ENCODE measurements at places on chromosomes 2 and 18.

DNA sequence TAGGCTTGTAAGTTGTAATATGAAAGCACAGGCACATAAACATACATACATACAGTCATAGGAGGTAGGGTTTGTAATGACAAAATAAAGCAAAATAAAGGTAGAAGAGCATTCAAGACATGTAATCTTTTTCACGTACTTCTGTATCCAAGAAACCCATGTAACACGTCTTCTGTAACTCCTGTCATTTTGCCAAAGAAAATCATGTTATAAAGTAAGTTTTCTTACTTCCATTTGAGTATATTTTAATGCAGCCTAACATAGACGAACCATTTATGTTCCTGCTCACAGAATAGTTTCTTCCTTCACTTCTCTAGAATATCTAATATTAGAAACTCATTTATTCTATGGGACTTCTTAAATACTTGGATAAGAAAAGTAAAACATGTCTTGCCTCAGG, 1884.0 kb upstream of the CELF4 start:
- no peaks in the 10 kb centered on the region for H3K36me3 ChIP-seq
- H3K27me3 ChIP-seq: no peaks in the 10 kb centered on the region
- H3K4me3 ChIP-seq: no peak overlapping the region
- H3K27ac ChIP-seq: no peak overlapping the region
- DNase-seq: no peak

GRCh38 chr2:17122887-17123501, 395.2 kb downstream of the RAD51AP2 start:
- H3K27ac ChIP-seq: no peak overlapping the region
- H3K27me3 ChIP-seq: no peaks in the 10 kb centered on the region
- H3K36me3 ChIP-seq: no peaks in the 10 kb centered on the region
- DNase-seq: no peak

- H3K4me3 ChIP-seq: no peak overlapping the region
- no peaks in the 10 kb centered on the region for H3K36me3 ChIP-seq
- no peak for DNase-seq
Measured at GRCh38 chr2:96245609-96246390, 20.0 kb downstream of the TMEM127 start.

DNA sequence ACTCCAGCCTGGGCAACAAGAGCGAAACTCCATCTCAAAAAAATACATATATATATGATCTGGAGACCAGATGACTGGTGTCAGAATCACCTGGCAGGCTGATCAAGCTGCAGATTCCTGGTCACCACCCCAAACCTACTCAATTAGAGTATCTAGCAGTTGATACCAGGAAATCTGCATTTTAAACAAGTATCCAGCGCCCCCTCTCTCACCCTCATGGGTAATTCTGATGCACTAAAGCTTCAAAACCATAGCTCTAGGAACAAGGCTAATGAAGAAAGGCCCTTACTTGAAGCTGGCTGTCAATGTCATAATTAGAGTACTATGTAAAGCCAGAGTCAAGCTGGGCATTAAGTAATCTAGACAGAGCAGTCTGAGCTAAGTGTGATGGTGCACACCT, 25.0 kb upstream of the PCBP1 start:
- H3K27ac ChIP-seq: no peak overlapping the region
- no peaks in the 10 kb centered on the region for H3K27me3 ChIP-seq
- H3K4me3 ChIP-seq: no peak overlapping the region
- H3K36me3 ChIP-seq: peaks cover 7% of the 10 kb centered on the region
- no peaks in the 10 kb centered on the region for H3K4me1 ChIP-seq

GRCh38 chr2:201156036-201156435, 26.9 kb upstream of the CASP10 start:
- DNase-seq: no peak
- 0 out of 2 replicates have a peak, but pooled peaks cover 6% of the 10 kb centered on the region for H3K4me1 ChIP-seq
- no peak overlapping the region for H3K4me3 ChIP-seq
- H3K27ac ChIP-seq: no peak overlapping the region
- H3K27me3 ChIP-seq: no peaks in the 10 kb centered on the region

DNA sequence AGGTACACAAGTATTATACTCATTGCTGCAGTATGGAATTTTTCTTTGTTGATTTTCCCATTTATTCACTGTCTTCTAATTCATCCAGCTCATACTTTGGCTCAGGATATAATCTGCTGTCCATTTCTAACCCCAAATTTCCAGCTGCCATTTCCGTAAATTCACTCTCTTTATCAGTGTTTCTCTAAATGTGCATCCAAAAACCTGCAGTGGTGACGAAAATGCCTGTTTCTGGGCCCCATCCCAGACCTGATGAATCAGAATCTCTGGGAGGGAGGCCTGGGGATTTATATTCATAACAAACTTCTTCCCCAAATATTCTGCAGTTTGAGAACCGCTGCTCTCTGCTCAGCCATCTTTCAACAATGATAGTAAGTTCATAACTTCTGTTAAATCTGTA, 86.6 kb downstream of the VWC2L start:
- H3K4me1 ChIP-seq: no peaks in the 10 kb centered on the region
- H3K36me3 ChIP-seq: no peaks in the 10 kb centered on the region
- no peak overlapping the region for H3K27ac ChIP-seq
- no peak overlapping the region for H3K4me3 ChIP-seq
- DNase-seq: no peak
- H3K27me3 ChIP-seq: no peaks in the 10 kb centered on the region

- H3K4me3 ChIP-seq: no peak overlapping the region
- no peaks in the 10 kb centered on the region for H3K27me3 ChIP-seq
- H3K36me3 ChIP-seq: no peaks in the 10 kb centered on the region
- DNase-seq: no peak
Measured at GRCh38 chr2:181858600-181858999, 32.9 kb upstream of the ITPRID2 start.

DNA sequence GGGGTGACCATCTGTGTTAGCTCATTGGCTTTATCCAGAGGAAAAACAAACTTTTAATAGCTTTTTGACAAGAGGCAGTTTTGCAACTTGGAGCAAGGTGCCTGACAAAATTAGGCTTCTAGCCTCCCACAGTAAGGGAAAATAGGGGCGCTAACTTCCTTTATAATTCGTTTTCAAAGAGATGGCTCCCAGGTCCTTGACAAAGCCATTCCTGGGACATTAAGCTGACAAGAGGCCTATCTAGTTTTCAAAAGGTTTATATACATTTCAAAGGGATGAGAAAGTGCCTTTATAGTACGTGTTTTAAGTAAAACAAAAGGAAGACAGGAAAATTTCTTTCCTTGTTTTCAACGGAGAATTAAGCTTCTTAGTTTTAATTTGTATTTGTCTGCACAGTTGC, 159.4 kb upstream of the GCFC2 start:
- H3K27ac ChIP-seq: no peak overlapping the region
- no peaks in the 10 kb centered on the region for H3K36me3 ChIP-seq
- H3K4me1 ChIP-seq: no peaks in the 10 kb centered on the region
- DNase-seq: peak; percentile 43

- no peak overlapping the region for H3K4me3 ChIP-seq
- H3K36me3 ChIP-seq: peaks cover 11% of the 10 kb centered on the region
- no peaks in the 10 kb centered on the region for H3K4me1 ChIP-seq
- no peak overlapping the region for H3K27ac ChIP-seq
Measured at GRCh38 chr18:21629089-21629832, 17.1 kb downstream of the SNRPD1 start.

- DNase-seq: no peak
- H3K4me1 ChIP-seq: peaks cover 12% of the 10 kb centered on the region
- no peak overlapping the region for H3K27ac ChIP-seq
- H3K27me3 ChIP-seq: no peaks in the 10 kb centered on the region
- H3K4me3 ChIP-seq: no peak overlapping the region
- H3K36me3 ChIP-seq: no peaks in the 10 kb centered on the region
Measured at GRCh38 chr18:44748582-44748981, 67.9 kb downstream of the SETBP1 start.
